ENCODE measurements at places on chromosomes 2 and 18.

DNA sequence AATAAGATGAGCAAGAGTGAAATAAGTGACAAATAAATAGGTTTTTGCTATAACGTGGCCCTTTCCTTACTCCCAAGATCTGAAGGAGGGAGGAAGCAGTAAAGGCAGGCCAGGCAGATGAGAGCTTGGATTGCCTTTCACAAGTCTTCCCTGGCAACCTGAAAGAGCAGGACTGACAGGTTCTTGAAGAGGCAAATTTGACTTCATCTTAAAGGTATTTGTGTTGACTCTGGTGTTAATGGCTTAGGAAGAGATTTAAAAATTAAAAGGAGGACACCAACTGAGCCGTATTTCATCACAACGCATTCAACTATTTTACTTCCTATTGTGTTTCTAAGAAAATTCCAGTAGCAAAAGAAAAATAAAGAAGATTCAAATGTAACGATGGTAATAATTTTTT is 3.2 kb downstream of the STRN start:
- DNase-seq: no peak

DNA sequence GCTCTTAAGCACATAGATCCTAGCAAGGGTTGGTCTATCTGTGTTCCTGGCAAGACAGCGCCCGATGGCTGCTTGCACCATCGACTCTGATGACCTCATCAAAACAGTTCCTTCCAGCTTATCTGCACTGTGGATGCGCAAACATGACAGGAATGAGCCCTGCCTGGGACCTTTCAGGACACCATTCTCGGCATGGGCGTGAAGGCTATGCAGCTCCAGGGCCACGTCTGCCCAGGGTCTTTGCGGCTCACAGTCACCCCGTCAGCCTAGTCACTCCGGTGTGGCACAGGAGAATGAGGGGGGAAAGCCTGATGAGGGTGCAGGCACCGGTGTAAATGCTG is 147.8 kb upstream of the TWIST2 start:
- DNase-seq: no peak

GRCh38 chr2:69089998-69090397 is 77.0 kb downstream of the ANTXR1 start:
- no peak for DNase-seq

DNA sequence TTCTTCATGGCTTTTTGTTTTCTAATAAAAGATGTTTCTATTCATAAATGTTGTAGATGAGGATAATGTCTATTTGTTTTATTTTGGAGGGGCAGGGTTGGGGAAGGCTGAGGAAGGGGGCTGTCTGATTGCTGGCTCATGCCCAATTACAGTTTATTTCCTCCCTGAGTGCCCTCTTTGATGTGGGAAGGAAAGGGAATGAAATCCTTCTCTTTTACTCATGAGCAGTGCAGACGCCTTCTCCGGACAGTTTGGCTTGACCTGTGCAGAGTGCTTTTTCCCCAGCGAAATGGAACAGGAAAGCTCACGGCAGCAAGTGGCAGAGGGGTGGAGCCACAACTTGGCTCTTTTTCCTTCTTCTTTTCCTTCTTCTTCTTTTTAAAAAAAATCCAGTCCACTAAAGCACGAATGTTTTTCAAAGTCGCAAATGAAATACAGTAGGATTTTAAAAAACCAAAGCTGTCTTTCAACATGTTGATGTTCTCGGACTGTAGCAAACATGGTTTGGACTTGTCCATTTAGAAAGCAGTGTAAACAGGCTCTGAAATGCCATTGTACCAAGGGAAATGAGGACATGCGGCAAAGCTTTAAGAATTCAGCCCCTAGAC is 34.5 kb downstream of the RAB31 start:
- DNase-seq: no peak

DNA sequence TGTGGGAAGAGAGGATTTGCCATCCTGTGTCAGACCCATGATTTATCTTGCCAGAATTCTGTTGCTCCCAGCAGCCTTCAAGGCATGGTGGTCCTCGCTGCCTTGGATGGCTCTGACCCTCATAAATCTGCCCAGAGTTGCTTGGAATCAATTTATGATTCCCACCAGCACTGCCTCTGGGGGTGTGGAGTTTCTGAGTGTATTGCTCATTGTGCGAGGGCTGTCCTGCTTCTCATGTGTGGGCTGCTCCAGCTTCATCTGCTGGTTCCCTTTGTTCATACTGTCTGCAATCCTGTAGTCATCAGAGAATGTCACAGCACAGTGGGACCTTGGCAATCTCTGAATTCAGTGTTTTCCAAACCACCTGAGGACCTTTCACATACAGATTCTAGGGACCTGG is 139.8 kb downstream of the CLIP4 start:
- no peak for DNase-seq

GRCh38 chr2:42105330-42106256 is 57.8 kb downstream of the PKDCC start:
- DNase-seq: no peak

DNA sequence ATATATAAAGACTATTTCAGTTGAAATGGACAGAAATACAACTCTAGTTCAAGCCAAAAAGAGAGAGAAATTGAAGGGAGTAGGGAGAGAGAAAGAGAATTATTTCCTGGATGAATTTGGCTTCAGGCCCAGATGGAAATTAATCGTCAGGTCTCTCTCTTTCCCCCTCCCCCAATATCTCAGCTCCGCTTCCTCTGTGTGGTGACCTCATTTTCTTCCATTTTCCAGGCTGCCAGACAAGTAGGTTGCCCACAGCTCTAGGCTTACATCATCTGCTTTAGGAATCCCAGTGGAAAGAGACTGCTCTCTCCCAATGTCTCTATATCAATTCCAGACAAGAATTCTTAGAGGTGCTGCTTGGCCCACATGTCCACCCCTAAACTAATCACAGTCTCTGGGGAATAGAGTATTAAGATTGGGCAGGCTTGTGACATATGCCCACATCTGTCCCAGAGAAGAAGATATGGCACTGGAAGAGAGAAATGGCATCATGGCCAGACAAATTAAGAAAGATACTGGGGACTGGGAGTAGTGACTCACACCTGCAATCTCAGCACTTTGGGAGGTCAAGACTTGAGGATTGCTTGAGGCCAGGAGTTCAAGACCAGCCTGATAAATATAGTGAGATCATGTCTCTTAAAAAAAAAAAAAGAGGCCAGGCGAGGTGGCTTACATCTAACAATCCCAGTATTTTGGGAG is 37.2 kb upstream of the CFAP36 start:
- no peak for DNase-seq

DNA sequence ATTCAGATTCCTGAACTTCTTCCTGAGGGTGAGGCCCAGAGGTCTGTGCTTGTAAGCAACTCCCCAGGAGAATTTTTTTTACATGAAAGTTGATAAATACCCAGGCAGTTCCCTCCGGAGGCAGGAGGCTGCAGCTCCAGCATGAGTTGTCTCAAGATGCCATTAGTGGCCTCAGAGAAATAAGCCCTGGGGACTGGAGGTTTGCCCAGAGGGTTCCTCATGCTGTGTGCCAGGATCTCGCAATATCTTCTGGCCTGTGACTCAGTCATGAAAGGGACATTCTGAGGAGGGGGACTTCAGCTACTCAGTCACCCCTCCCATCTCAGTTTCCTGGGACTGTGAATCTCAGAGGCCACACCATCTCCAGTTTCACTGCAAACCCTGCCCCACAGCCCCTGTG is 49.9 kb downstream of the LYPD1 start:
- DNase-seq: no peak

DNA sequence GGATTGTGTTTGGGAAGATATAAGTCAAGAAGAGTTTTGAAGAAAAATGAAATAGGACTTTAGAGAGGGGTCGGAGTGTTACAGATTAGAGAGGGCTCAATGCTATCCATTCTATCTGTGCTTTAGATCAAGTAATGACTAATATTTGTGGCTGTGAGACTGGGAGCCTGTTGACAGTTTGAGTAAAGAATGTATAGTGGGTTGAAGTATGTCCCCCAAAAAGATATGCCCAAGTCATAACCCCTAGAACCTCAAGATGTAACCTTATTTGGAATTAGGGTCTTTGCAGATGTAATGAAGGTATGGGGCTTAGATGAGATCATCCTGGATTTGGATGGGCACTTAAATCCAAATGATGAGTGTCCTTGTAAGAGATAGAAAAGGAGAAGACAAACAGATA is 55.3 kb upstream of the SERPINE2 start:
- DNase-seq: no peak

DNA sequence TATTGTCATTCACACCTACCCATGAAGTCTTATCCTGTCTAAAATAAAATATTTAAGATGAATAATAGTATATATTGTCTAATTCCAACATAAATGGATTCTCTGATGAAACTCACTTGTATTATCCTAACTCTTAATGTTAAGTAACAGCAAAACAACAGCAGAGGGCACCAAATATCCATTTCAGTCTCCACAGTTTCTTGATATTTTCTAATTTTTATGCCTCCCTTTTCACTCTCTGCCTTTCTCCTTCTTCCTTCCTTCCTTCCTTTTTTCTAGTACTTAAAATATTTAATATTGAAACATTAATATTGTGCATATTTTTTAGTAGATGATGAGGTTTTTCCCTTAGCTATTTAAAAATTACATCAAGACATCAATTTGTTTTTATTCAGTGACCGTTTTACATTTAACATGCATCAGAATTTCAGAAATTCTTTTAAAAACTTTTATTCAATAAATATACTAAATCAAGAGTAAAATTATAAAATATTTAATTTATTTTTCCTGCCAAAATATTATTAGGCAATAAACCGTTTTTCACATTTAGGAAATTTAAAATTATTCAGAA is 97.6 kb downstream of the WDR7 start:
- no peak for DNase-seq

DNA sequence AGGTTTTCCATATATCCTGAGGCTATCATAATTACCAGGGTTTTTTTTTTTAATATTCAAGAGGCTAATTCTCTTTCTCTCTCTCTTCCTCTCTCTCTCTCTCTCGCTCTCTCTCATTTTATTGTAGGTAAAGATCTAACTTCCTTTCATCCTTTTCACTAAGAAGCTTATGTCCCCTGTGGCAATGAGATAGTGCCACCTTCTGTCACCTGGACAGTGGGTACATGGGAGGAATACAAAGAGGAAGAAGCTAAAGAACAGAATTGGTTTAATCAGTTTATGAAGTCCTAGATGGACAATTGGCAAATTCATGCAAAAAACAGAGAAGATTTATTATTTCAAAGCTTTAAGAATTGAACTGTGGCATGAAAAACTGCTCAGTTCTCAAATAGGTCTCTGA is 1582.3 kb upstream of the TMEFF2 start:
- DNase-seq: no peak

Measured in D721Med (cell line).